Astrocyte (in vitro differentiated cells and primary cell): ENCODE measurements at places on chromosomes 5 and 9. TPM values are rescaled to one million over a fixed set of nuclear protein-coding genes. Genes with fewer than 3 reads are reported as not detected.

The DMGDH gene
- not detected in 2 replicates for total RNA-seq

DNA sequence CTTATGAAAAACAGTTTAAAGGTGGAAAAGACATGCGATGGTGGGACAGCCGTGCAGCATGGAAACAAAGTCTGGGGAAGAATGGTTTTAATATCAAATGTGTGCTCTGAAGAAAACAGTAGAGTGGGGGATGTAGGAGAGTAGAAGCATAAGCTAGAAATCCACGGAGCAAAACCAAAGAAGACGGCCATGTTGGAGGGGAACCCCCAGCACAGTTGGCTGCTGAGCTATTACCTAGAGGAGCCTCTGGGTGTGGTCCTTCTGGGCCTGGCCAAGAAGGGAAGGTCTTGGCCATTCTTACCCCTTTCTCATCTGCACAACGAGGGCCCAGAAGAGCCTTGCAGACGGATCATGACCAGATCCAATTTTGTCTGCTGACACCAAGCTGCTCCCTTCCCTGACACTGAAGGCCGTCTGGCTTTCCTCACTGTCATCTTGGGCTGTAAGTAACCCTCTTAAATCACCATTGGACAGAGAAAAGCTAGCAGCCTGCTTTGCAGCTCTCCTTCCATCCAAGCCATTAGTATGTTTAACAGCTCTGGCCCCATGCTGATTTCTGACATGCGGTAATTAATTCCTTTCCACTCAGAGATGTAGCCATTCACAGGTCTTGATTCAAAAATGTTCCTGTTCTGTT lies 189.5 kb downstream of the SEC61B start:
- no peaks in the 10 kb centered on the region for H3K27me3 ChIP-seq
- no peaks in the 10 kb centered on the region for H3K36me3 ChIP-seq
- H3K4me3 ChIP-seq, result no peak overlapping the region
- H3K27ac ChIP-seq, result no peak overlapping the region

DNA sequence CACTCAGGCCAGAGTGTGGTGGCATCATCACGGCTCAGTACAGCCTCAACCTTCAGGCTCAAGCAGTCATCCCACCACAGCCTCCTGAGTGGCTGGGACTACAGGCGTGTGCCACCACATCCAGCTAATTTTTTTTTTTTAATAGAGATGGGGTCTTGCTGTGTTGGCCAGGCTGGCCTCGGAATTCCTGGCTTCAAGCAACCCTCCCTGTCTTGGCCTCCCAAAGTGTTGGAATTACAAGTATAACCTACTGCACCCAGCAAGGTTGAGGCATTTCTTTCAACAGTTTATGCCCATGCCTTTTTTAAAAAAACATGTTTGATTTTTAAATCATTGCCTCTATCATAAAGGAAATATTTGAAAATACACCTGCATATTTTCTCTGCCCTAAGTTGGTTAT lies 2.8 kb downstream of the RARS1 start:
- H3K27me3 ChIP-seq, result no peaks in the 10 kb centered on the region
- no peak overlapping the region for H3K4me3 ChIP-seq
- no peak overlapping the region for H3K27ac ChIP-seq
- DNase-seq, result no peak

DNA sequence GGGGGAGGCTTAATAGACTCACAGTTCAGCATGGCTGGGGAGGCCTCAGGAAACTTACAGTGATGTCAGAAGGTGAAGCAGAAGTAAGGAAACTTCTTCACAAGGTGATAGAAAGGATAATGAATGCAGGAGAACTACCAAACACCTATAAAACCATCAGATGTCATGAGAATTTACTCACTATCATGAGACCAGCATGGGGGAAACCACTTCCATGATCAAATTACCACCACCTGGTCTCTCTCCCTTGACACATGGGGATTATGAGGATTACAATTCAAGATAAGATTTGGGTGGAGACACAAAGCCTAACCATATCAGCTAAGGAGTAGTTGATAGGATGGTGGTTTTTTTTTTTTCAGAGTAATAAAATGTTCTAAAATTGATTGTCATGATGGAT lies 201.8 kb downstream of the CDH12 start:
- no peak for DNase-seq
- H3K4me3 ChIP-seq, result no peak overlapping the region
- H3K27me3 ChIP-seq, result no peaks in the 10 kb centered on the region
- H3K36me3 ChIP-seq, result no peaks in the 10 kb centered on the region

GRCh38 chr5:42811591-42812446 lies at the start of gene SELENOP:
SELENOP (minus strand) TSS chr5:42811892; CDS start chr5:42808353, 3,539 bp downstream.
- no peak for DNase-seq
- no peaks in the 10 kb centered on the region for H3K36me3 ChIP-seq

DNA sequence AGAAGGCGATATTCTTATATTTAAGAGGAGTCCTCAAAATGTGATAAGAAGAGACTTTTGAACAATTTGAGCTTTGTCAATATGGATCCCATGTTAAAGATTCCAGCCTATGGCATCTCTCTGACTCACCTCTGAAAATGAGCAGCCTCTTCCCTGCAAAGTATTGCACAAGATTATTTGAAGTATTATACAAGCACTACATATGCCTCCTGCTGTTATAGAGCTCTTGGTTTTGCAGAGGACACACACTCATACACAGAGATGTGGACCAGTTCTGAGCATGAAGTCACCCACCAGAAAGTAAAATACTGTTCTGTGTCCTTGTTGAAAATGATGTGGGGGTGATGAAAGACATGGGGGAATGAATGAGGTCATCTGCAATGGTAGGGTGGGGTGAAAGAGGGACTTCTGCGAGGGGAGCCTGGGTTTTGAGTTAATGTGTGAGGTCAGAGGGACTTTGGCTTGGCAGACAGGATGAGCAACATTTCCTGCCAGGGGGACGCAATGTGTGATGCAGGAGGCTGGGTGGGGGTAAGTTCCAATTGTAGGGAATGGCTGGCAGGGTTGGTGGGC lies 25.8 kb downstream of the FBXL7 start:
- no peak overlapping the region for H3K27ac ChIP-seq
- H3K27me3 ChIP-seq, result no peaks in the 10 kb centered on the region
- H3K4me3 ChIP-seq, result no peak overlapping the region

GRCh38 chr9:96665789-96666188 lies 10.7 kb upstream of the PRXL2C start:
- H3K36me3 ChIP-seq, result no peaks in the 10 kb centered on the region
- DNase-seq, result no peak
- H3K27ac ChIP-seq, result no peak overlapping the region
- H3K4me3 ChIP-seq, result no peak overlapping the region

DNA sequence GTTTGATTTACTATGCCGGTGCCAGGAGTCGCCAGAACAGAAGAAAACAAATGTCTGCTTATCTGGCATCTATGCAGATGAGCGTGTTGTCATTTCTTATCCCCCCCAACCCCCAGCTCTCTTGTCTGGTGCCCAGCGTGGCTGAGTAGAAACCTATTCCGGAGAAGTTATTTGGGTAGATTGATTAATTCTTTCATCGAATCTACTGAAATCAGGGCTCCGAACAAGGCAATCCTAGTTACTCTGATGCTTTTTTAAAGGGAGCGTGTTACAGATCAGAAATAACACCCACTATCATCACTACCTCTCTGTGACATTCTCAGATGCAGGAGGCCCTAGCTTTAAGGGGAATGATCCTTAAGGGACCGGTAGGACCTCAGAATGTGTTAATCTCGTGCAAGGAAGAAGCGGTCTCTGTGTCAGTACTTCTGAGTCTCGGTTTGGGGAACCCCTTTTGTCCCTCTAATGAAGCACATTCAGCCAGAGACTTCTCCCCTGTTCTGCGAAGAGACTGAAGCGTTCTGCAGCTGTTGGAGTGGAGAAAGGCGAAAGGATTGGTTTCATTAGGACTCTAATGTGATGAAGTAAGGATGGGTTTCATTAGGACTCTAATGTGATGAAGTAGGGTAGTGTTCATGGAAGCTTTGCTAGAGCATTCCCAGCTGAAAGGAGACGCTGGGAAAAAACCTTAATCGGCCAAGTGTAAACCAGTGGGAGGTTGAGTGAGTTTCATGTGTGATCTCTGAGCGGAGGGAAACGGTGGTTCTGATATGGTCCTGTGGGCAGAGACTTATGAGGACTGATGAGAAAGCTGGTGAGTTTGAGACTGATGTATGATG lies 1.5 kb downstream of the PIP5K1B start:
- peaks cover 41% of the 10 kb centered on the region for H3K27me3 ChIP-seq
- H3K4me3 ChIP-seq, result no peak overlapping the region
- DNase-seq, result no peak
- no peak overlapping the region for H3K27ac ChIP-seq
- H3K4me1 ChIP-seq, result peaks cover 2% of the 10 kb centered on the region
- H3K36me3 ChIP-seq, result no peaks in the 10 kb centered on the region

The TMEM174 gene
- total RNA-seq, result not detected in 2 replicates

GRCh38 chr9:18269561-18269960 lies 204.4 kb upstream of the ADAMTSL1 start:
- no peaks in the 10 kb centered on the region for H3K4me1 ChIP-seq
- no peaks in the 10 kb centered on the region for H3K27me3 ChIP-seq
- DNase-seq, result peak; percentile 44
- H3K36me3 ChIP-seq, result no peaks in the 10 kb centered on the region
- H3K27ac ChIP-seq, result no peak overlapping the region

- no peak overlapping the region for H3K4me3 ChIP-seq
- no peak overlapping the region for H3K27ac ChIP-seq
- H3K27me3 ChIP-seq, result no peaks in the 10 kb centered on the region
- no peaks in the 10 kb centered on the region for H3K4me1 ChIP-seq
- DNase-seq, result no peak
Measured at GRCh38 chr5:3843706-3844105, 248.1 kb downstream of the IRX1 start.

- H3K4me1 ChIP-seq, result no peaks in the 10 kb centered on the region
- no peaks in the 10 kb centered on the region for H3K27me3 ChIP-seq
- no peak overlapping the region for H3K27ac ChIP-seq
- no peak for DNase-seq
- no peak overlapping the region for H3K4me3 ChIP-seq
Measured at GRCh38 chr9:81314490-81314889, 374.9 kb downstream of the TLE1 start.

GRCh38 chr9:92600462-92601261 lies 64.9 kb upstream of the ECM2 start:
- H3K4me3 ChIP-seq, result no peak overlapping the region

The TMEM252 gene
- not detected in 2 replicates for total RNA-seq

The PRUNE2 gene
- 7.7 and 8.7 TPM in 2 replicates for total RNA-seq

DNA sequence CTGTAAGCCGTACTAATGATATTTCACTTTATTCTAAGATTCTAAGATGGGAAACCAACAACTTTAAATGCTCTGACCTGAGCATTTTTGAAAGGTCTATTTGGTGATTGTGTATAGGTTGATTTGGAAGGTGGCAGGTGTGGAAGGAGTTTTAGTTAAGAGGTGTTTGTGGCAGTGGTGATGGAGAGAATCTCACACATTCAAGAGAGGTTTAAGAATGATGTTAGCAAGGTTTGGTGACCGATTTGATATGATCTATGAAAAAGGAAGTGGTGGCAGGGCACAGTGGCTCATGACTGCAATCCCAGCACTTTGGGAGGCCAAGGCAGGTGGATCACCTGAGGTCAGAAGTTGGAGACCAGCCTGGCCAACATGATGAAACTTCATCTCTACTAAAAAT lies 319.2 kb upstream of the CD180 start:
- H3K27me3 ChIP-seq, result no peaks in the 10 kb centered on the region
- no peaks in the 10 kb centered on the region for H3K4me1 ChIP-seq
- no peaks in the 10 kb centered on the region for H3K36me3 ChIP-seq
- H3K4me3 ChIP-seq, result no peak overlapping the region

GRCh38 chr5:40240111-40240510 lies 439.6 kb upstream of the PTGER4 start:
- no peaks in the 10 kb centered on the region for H3K36me3 ChIP-seq
- no peaks in the 10 kb centered on the region for H3K27me3 ChIP-seq
- DNase-seq, result no peak
- no peak overlapping the region for H3K27ac ChIP-seq

The MYMK gene
- total RNA-seq, result not detected in 2 replicates

- no peaks in the 10 kb centered on the region for H3K27me3 ChIP-seq
- peaks cover 3% of the 10 kb centered on the region for H3K4me1 ChIP-seq
- H3K4me3 ChIP-seq, result no peak overlapping the region
- DNase-seq, result peak; percentile 72
Measured at GRCh38 chr9:119284587-119285337, 84.5 kb downstream of the BRINP1 start.

The SPATA31A3 gene
- total RNA-seq, result not detected in 2 replicates

GRCh38 chr5:38751103-38751502 lies 94.7 kb upstream of the OSMR start:
- no peaks in the 10 kb centered on the region for H3K27me3 ChIP-seq
- no peaks in the 10 kb centered on the region for H3K36me3 ChIP-seq
- H3K4me3 ChIP-seq, result no peak overlapping the region
- no peak overlapping the region for H3K27ac ChIP-seq
- H3K4me1 ChIP-seq, result peaks cover 9% of the 10 kb centered on the region

GRCh38 chr5:173529861-173530260 lies 86.6 kb downstream of the BOD1 start:
- H3K36me3 ChIP-seq, result no peaks in the 10 kb centered on the region
- no peak overlapping the region for H3K27ac ChIP-seq
- no peaks in the 10 kb centered on the region for H3K27me3 ChIP-seq
- no peak overlapping the region for H3K4me3 ChIP-seq

GRCh38 chr9:129383019-129383560 lies 205.0 kb upstream of the IER5L start:
- H3K36me3 ChIP-seq, result no peaks in the 10 kb centered on the region
- H3K27me3 ChIP-seq, result no peaks in the 10 kb centered on the region
- DNase-seq, result no peak
- H3K4me3 ChIP-seq, result peak overlapping the region; percentile 51
- peaks cover 8% of the 10 kb centered on the region for H3K4me1 ChIP-seq
- H3K27ac ChIP-seq, result no peak overlapping the region

DNA sequence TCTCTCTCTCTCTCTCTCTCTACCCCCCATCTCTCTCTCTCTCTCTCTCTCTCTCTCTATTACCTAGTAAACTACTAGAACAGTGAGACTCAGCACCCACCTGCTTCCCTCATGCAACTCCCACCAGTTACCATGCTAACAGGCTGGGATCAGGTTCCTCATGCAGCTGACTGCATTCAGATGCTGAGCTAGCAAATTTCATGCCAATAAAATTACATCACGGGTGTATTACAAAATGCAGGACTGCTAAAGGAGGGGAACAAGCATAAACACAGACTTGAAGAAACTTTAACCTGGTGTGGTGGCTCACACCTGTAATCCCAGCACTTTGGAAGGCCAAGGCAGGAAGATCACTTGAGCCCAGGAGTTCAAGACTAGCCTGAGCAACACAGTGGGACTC lies 76.0 kb downstream of the CEMIP2 start:
- H3K27me3 ChIP-seq, result no peaks in the 10 kb centered on the region

GRCh38 chr5:151310932-151311331 lies 7.4 kb upstream of the SLC36A3 start:
- no peaks in the 10 kb centered on the region for H3K27me3 ChIP-seq
- DNase-seq, result no peak
- H3K27ac ChIP-seq, result no peak overlapping the region
- H3K36me3 ChIP-seq, result no peaks in the 10 kb centered on the region
- H3K4me3 ChIP-seq, result no peak overlapping the region
- no peaks in the 10 kb centered on the region for H3K4me1 ChIP-seq
